ENCODE measurements at places on chromosomes 1 and 21.

GRCh38 chr1:5164158-5164557 lies 509.7 kb downstream of the AJAP1 start:
- DNase-seq: no peak

DNA sequence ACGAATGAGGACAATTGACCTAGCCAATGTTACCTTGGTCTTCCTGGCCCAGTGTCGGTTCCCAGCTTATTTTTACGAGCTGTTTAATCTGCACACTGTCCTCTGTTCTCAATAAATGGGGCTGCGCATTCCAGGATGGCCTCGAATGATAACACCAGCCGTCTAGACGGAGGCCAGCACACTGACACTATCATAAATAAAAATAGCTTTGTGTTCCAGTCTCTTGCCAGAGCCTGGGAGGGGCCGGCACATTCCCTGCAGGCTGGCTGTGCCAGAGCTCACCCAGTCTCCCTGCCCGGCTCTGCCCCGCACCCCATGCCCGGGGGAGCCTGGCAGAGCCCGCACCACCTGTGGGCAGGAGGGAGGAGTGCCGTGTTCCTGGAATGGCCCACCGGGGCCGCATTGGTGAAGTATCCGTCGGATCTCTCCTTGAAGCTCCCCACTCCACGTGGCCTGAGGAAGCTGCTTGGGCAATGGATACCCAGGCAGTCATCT lies 92.1 kb downstream of the SPSB1 start:
- DNase-seq: no peak

DNA sequence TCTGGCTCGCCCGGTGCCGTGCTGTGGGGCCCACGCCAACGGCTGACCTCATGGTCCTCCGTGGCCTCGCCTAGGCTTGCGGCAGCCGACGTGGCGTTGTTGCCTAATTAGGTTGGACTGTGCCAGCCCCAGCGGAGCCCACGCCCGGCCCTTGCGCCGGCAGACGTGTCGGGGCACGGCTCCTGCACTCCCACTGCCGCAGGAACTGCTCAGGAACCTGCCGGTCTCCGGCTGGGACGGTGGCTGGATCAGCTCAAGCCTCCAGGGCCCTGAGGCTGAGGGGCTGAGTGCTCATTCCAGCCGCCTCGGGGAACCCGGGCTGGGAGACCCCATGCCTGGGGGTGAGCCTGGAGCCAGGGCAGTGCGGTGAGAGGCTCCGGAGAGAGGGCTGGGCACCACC lies 16.1 kb upstream of the PEX10 start:
- no peak for DNase-seq

- DNase-seq: no peak
These were observed 137.2 kb downstream of the KCTD3 start for GRCh38 chr1:215704089-215704860.

- DNase-seq: no peak
These were observed 10.6 kb upstream of the OR2T33 start for GRCh38 chr1:248288391-248288790.

- DNase-seq: no peak
These were observed 15.8 kb downstream of the ADGRB2 start for GRCh38 chr1:31748365-31748764.

GRCh38 chr1:148160343-148161052 lies 8.4 kb upstream of the NBPF11 start:
- no peak for DNase-seq

DNA sequence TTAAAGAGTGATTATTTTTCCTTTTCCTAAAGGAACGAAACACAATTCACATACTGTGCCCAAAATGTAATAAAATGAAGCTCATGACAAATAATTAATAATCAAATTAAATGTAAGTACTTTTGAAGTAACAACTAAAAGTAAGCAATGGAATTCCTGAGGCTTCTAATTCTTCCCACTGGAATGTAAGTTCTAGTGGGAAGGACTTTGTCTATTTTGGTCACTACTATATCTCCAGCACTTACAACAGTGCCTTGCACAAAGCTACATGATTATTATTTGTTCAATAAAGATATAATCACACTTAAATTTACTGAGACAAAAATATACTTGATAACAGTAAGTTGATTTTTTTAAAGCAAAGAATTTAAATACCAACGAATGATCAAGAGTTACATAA lies 128.8 kb downstream of the COQ8A start:
- DNase-seq: no peak

DNA sequence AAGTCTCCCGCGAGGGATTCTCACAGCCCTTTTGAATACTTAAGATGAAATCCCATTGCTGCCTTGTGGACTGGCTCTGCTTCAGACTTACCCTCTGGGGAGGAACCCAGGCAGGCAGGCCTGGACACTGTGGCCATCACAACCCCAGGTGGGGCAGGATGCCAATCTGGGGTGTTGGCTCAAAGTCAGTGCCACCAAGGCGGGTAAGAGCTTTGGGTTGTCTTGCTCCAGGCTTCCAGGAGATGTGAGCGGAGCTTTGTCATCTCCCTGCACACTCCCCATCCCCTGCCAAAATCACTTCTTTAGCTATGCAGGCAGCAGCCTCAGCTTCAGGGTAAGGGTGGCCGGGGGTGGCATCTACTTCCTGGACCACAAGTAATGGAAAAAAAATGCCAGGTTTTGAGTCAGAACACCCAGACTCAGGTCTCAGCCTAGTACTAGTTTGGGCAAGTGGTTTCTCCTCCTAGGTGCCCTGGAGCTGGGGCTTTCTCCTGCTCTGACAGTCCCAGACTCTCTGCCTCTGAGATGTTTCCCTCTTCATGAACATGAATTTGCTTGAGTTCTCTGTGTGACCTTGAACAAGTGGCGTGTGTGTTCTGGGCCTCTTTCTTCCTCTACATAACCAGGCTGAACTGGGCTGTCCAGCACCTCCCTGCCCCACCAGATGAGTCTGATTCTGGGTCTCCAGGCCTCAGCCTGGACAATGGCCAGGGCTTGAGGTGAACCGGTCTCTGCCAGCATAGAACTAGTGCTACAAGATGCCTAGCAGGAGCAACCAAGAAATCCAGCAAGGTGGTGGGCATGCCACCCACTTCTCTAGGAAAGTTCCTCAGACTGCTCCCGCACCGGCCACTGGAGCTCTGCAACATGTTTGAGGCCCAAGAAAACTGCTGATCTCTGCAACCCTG lies 65.4 kb downstream of the VWA5B1 start:
- DNase-seq: no peak

DNA sequence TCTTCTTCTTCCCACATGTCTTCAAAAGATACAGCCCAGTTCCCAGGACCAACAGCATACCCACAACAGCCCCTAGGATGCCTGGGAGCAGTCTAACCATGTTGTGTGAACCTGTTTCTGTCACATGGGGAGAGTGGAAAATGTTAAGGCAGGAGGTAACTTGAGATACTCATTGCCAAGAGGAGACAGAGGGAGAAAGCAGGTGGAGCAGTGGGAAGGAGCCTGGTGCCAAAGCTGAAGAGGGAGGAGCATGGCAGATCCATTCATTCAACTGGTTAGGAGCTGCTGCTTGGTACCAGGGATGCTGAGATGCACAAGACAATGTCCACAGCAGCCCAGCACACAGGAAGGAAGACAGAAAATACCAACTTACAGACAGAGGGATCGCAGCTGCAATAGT lies 149.8 kb upstream of the ETV3 start:
- DNase-seq: no peak

- no peak for DNase-seq
These were observed 13.8 kb downstream of the TP53BP2 start for GRCh38 chr1:223831755-223832636.

- no peak for DNase-seq
These were observed 122.7 kb downstream of the CLEC20A start for GRCh38 chr1:178374016-178374415.
